PC-3 (cell line): ENCODE measurements at places on chromosomes 11 and 22. TPM values are rescaled to one million over a fixed set of nuclear protein-coding genes. Genes with fewer than 3 reads are reported as not detected.

MRGPRX3 gene
- total RNA-seq, result not detected in 2 replicates

OR5B21 gene
- total RNA-seq, result not detected in 2 replicates

SMDT1 gene
- 17.5 and 18.3 TPM in 2 replicates for total RNA-seq

PSMA1 gene
- total RNA-seq, result 213 and 275 TPM in 2 replicates

TPCN2 gene
- 13.0 and 14.5 TPM in 2 replicates for total RNA-seq

CTSW gene
- 0.11 TPM in 1 of 2 replicates, not detected in the other for total RNA-seq

FGF19 gene
- not detected in 2 replicates for total RNA-seq

FAM111B gene
- total RNA-seq, result 22.5 and 26.7 TPM in 2 replicates

ADM gene
- total RNA-seq, result 68.0 and 82.5 TPM in 2 replicates

ROM1 gene
- 5.8 and 13.9 TPM in 2 replicates for total RNA-seq

KREMEN1 gene
- total RNA-seq, result 2.7 and 4.1 TPM in 2 replicates

FGF4 gene
- total RNA-seq, result not detected in 2 replicates

KCNJ1 gene
- total RNA-seq, result not detected in 2 replicates

KCNJ4 gene
- total RNA-seq, result not detected in 2 replicates

OR51M1 gene
- total RNA-seq, result not detected in 2 replicates

OR2AT4 gene
- total RNA-seq, result not detected in 2 replicates

SYT9 gene
- 6.3 and 7.4 TPM in 2 replicates for total RNA-seq

TYR gene
- not detected in 2 replicates for total RNA-seq

GP1BB gene
- 0.80 and 5.9 TPM in 2 replicates for total RNA-seq

UBQLN3 gene
- total RNA-seq, result not detected in 2 replicates

KAT5 gene
- total RNA-seq, result 74.9 and 83.9 TPM in 2 replicates

DTX4 gene
- 4.0 and 4.9 TPM in 2 replicates for total RNA-seq

ADM2 gene
- total RNA-seq, result 0.98 and 1.8 TPM in 2 replicates

PSMC3 gene
- 275 and 314 TPM in 2 replicates for total RNA-seq

DCHS1 gene
- total RNA-seq, result under 0.01 TPM in 1 of 2 replicates, not detected in the other
